RPMI7951 (cell line): ENCODE measurements at places on chromosomes 7 and 10.

- DNase-seq: peak; percentile 59
Measured at GRCh38 chr7:116802144-116802745, 60.1 kb upstream of the CAPZA2 start.

DNA sequence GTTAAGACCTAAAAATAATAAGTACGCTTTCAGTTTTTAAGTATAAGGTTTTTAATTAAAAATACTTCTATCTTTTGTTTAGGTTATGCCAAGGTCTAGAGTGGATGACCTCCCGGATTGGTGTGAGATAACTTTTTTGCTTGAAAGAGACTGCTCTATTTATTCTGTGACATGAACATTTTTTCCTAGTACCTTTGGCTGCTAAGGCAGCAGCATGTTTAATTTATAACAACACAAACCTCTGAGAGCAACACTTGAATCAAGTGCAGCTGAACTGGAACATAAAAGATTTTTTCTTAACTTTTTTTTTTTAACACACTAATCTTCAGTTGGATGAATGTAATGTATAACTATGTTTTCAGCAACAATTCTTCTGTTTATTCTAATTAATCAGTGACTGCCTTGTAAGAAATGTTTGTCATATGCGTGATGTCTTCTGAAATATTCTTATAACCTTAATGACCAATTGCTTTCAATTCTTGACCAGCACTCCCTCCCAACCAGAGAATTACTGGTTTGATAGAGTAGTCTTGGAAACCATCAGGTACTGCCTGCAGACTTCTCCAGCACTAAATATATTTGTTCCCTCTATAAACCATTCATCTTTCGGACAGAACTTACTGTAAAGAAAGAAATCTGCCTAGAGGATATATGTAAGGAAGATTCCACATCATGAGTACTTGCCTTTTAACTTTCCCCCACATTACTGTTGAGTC is 16.0 kb downstream of the ARL5B start:
- DNase-seq: no peak

DNA sequence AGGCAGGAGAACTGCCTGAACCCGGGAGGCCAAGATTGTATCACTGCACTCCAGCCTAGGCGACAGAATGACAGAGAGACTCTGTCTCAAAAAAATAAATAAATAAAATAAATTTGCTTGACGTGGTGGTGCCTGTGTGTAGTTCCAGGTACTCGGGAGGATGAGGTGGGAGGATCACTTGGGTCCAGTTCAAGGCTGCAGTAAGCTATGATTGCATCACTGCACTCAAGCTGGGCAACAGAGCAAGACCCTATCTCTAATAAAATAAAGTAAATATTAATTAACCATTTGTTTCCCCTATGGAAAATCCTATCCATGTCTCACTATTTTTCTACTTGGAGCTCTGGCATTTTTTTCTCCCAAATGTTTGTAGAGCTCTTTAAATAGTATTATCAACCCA is 36.3 kb downstream of the LRRC20 start:
- no peak for DNase-seq

- DNase-seq: no peak
Measured at GRCh38 chr10:13392701-13393100, 44.6 kb upstream of the SEPHS1 start.

GRCh38 chr10:88964869-88965415 is 12.4 kb upstream of the ACTA2 start:
- no peak for DNase-seq

- no peak for DNase-seq
Measured at GRCh38 chr7:1915326-1915725, 245.2 kb downstream of the ELFN1 start.

GRCh38 chr7:122628651-122629411 is 70.1 kb downstream of the RNF133 start:
- DNase-seq: no peak

- DNase-seq: peak; percentile 61
Measured at GRCh38 chr7:74288034-74288881, 949 bp upstream of the CLIP2 start.

DNA sequence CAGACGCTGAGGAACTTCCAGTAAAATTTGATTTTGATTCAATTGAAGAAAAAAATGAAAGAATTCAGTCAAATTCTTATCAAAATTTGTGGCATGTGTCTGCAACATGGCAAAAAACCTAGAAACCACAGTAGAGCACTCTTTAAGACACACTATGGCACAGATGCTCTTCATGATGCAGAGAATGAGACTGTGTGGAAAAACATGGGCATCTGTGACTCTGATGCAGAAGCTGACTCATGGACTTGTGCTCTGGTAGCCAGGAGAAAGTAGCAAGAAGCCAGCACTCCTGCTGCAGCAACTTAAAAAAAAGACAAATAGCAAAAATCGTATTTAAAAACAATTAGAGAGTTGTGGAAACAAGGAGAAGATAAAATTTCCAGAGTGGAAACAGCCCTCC is 8.9 kb upstream of the KCNK18 start:
- peak; percentile 36 for DNase-seq

GRCh38 chr10:52986125-52986524 is 213.5 kb upstream of the MBL2 start:
- no peak for DNase-seq

DNA sequence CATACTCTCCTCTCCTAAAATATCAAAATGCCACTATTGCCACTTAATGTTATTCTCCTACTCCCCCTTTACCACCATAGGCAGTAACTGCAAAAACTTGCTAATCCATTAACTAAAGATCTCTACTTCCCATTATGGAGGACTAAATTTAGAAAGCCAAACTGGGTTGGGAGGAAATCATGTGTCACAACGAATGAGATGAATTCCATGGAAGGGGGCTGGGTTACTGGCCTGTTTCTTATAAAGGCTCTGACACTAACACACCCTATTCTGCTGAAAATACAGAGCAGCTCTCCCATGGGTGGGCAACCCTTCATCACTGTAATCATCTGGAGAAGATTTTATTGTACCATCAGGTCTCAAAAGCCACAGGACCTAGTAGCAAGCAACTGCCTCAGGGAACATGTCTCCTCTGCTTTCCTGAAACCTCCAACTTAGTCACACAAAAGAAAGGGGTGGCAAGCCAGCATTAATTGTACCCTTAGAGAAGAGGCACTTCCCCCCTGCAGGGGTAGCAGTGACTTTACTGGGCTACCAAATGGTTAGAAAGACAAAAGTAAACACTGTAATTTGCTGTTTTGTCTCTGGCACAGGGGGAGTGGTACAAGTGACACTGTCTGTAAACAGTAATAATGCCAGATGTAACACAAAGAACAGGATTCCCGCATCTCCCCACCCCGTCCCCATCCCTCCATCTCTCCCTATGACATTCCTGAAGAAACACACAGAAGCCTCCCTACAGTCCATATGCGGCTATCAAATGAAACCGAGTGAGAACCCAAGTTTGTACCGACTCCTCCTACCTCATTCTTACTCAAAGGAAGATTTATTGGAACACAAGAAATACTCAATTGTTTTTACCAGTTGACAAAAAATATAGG is 81.6 kb downstream of the ARMH3 start:
- peak; percentile 57 for DNase-seq

DNA sequence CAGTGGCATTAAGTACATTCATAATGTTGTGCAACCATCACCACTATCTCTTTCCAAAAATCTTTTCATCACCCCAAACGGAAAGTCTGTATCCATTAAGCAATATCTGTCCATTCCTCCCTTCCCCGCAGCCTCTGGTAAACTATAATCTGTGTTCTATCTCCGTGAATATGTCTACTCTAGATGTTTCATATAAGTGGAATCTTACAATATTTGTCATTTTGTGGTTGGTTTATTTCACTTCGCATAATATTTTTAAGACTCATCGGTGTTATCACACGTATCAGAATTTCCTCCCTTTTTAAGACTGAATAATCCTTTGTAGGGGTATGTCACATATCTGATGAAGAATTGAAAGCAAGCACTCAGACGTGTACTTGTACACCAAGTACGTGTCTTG is 86.0 kb upstream of the FGFR2 start:
- no peak for DNase-seq

DNA sequence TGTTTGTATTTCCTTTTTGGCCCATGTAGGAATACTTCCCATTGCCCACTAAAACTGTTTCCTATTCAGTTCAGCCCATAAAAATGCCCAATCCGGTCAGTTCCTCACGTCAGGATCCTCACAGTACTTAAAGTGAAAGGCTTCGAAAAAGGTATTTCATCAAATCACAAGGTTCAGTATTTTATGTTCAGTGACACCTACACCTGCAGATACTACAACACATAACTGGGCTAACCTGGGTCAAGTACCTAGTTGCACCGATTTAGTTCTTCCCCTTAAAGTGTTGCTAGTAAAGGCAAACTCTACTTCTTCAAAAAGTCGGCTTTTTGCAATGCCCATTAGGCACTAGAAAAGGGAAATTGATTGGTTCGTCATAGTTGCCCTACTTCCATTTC is 1.1 kb downstream of the SNX13 start:
- peak; percentile 69 for DNase-seq

DNA sequence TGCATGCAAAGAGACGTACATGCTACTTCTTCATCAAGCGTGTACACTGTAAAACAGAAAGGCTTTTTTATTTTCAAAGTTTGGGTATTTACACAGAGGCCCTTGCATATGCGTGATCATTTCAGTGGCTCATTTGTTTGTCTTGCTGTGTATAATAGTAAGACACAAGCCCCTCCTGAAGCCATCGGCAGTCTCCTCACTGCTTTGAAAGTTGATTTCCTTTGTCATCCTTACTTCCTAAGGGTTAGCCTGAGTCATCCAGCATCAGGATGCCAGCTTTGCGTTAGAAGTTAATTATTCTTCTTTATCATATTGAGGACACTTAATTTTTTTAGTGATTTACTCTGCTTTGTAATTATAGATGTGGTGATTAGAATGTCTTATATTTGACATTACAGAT is 72.5 kb upstream of the CTBP2 start:
- DNase-seq: peak; percentile 33

DNA sequence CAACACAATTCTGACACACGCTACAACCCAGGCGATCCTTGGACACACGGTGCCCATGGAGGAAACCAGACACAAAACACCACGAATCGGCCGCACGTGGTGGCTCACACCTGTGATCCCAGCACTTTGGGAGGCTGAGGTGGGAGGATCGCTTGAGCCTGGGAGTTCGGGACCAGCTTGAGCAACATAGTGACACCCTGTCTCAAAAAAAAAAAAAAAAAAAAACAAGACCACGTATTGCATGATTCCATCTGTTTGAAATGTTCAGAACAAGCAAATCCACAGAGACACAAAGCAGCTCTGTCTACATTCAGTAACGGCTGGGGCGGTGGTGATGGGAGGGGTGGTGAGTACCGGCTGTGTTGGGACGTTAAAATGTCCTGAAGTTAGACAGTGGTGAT is 25.2 kb downstream of the ADAP1 start:
- no peak for DNase-seq

- no peak for DNase-seq
Measured at GRCh38 chr7:148447221-148447849, 143.2 kb upstream of the C7orf33 start.

DNA sequence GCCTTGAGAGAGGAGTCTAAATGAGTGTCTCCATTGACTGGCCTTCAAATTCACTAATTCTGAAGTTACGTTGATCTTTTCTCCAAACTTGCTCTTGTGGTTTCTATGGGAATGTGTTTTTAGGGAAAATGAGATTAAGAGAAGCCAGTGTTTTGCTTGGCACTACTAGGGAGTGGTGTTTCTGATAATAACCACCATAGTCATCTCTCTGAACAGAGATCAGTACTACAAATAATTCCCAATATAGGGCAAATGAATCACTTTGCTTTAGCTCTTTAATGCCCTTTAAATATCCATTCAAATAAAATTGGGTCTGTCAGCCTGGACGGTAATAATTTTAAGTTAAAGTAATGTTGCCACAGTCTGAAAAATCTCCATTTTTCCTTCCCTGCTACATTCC is 90.8 kb downstream of the NRF1 start:
- no peak for DNase-seq

- no peak for DNase-seq
Measured at GRCh38 chr10:3072641-3073360, 5.5 kb downstream of the PFKP start.

- peak; percentile 73 for DNase-seq
Measured at GRCh38 chr7:30880125-30880720, 31.4 kb upstream of the AQP1 start.

- DNase-seq: no peak
Measured at GRCh38 chr10:119782981-119783664, 57.3 kb downstream of the INPP5F start.

DNA sequence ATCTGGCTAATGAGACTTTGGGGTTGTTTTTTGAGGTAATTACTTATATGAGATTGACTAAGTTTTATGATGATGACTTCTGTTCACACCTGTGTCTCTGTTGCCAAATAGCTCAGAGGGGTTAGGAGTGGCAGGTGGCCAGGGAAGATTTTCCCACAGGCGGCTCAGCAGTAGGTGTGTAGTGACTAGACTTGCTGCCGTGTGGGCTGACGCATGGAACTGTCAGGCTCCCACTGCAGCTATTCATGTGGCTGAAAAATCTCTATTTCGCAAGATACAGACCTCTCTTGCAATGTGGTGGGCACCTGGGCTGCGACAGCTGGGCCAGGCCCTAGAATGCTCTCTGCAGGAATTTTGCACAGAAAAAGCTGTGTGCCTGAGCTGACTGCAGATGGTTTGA is 1.4 kb downstream of the CPA4 start:
- peak; percentile 91 for DNase-seq

DNA sequence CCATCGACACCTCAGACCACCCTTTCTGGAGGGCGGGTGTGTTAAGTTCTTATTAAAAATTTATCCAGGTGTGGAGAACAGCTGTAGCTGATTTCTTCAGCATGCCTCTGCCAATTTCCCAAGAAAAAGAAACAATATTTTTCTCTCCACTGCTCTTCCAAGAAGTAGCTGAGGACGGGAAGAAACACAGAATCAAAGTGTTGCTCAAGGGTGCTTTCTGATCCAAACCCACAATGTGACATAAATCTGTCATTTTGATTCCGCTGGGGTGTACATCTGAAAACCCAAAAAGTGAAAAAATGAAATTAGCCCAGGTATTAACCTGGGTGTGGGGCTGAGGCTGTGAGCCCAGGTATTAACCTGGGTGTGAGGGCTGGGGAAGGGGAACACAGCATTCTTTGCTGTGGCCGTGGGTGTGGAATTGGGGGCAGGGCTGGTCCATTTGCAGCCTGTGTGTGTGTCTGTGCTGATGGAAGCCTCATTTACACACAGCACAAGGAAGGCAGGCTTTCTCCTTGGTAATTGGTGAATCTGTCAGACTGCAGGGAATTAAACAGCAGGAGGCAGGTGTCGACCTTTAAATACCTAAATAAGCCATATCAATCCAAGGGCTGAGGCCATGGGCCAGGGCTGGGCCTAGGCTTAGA is 48.4 kb upstream of the CCDC3 start:
- no peak for DNase-seq

DNA sequence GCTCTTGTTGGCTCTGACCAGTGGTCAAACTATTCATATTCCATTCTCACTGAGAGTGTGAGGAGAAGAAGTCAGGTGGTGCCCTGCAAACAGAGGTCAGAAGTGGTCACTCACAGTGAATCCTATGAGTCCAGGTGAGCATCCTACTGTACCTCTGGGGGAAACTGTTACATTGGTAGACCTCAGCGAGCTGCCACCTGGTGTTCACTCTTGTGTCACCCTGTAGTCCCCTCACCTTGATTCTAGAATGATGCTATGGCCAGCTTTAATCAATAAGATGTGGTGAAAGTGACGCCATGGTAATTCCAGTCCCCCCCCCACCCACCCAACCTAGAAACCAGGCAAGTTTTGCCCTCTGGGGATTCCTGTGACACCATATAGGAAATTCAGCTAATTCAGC is 1.2 kb upstream of the AMPH start:
- DNase-seq: no peak

GRCh38 chr7:125357676-125358455 is 428.2 kb upstream of the POT1 start:
- DNase-seq: no peak

- no peak for DNase-seq
Measured at GRCh38 chr10:130425169-130425568, 289.0 kb downstream of the GLRX3 start.

GRCh38 chr10:7551950-7552716 is 114.6 kb downstream of the ITIH5 start:
- no peak for DNase-seq
